ENCODE measurements at places on chromosomes 12 and 14.

DNA sequence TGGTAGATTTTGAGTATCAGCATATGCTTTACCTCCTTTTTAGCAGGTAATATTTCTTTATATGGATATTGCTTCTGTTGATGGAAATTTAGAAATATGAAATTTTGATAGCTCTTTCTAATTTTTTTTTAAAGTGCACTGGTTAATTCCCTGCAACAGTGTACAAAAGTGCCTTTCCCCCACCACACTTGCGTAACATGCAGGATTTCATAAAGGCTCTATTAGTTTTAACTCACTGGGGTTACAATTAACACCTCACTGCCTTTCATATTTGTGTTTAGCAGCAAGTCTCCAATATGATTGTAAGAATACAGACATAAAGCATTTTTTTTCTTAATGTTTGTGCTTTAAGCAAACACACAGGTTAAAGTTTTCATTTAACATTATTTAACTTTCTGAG lies 25.6 kb downstream of the MNAT1 start:
- no peak for DNase-seq

DNA sequence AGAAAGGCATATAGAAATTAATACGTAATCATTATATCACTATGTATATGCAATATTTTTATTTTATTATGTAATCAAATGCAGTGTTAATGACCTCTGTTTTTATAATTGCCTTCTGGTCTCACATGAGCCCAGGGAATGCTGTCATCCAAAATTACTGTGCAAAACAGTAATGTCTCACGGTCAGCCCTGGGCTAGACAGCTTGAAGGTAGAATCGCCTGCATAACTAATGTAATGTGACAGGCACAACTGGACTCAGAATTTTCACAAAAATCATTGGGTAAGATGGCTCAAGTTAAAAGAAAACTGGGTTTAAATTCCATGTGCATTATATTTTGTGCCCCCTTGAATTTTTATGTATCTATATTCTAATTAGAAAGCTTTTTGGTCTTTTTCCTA lies 293.3 kb downstream of the PPFIA2 start:
- DNase-seq = no peak

DNA sequence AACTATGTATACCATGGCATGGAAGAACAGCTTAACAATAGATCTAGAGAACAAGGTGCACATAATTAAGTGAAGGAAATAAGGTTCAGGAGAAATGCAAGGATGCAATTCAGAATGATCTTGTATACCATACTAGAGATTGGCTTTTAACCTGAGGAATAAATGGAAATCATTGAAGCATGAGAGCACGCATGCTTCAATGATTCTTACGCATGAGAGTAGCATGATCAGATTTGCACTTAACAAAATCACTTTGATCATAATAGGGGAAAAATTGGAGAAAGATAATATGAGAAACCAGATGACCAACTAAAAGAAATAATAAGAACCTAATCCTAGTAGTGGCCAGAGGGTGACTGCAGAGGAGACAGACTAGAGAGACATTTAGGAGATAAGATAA lies 133.3 kb upstream of the FSCB start:
- no peak for DNase-seq

DNA sequence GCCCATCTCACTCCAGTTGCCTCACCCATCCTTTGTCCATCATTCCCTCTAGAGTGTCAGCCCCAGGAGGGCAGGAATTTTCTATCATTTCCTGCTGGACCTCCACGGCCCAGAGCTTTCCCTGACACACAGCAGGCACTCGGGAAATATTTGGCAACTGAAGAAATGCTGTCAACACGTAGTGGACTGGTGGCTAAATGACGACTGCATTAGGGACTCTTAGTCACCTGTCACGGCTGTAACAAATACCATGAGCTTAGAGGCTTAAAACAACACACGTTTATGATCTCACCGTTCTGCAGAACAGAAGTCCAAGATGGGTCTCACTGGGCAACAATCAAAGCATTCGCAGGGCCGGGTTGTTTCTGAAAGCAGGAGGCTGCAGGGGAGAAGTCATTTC lies 91.3 kb downstream of the PHETA1 start:
- no peak for DNase-seq

DNA sequence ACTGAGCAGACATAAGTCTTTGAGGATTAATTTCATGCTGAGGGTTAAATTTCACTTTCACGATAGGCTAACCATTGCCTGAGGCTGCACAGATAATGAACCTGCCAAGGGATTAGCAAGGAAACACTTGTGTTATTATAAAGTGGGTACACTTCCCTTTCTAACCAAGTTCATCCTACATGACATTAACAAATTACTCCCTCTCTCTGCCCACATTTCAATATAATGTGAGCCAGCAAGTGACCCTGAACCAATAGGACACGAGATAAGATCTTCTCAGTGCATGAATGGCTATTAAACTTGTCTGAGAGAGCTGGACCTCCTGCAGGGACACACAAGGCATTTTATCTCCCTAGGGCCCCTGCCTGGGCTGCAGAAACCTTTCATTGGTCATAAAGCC lies 173.5 kb downstream of the PAX9 start:
- no peak for DNase-seq

- no peak for DNase-seq
Observed at GRCh38 chr12:31278424-31278823, 47.5 kb downstream of the SINHCAF start.

GRCh38 chr12:114916541-114916940 lies 232.6 kb upstream of the TBX3 start:
- DNase-seq = no peak

- DNase-seq = peak; percentile 61
Observed at GRCh38 chr14:47675466-47676314, at the start of gene MDGA2. TSS of gene MDGA2 (minus strand) at chr14:47675605.

- no peak for DNase-seq
Observed at GRCh38 chr12:33596061-33596460, 156.4 kb upstream of the SYT10 start.

GRCh38 chr14:64634558-64634957 lies 69.7 kb upstream of the PLEKHG3 start:
- DNase-seq = no peak

- DNase-seq = peak; percentile 10
Observed at GRCh38 chr12:93336291-93336741, 41.4 kb upstream of the NUDT4 start.

DNA sequence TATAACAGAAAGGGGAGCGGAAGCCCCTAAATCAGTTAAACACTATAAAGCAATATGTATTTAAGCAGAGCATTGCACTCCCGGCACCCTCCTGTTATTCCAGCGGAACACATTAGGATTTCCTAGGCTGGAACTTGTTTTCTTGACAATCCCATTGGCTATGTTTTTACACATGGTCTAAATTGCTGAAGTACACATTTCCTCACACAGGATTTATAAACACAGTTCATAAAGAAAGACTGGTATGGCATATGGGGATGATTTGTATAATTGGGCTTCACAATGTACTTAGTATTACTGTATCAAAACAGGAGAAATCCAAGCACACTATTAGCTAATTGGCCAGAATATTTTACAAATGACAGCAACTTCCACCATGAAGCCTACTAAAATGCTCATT lies 23.3 kb downstream of the PAX9 start:
- DNase-seq = no peak

Data from neural crest cell (in vitro differentiated cells).